ENCODE measurements at places on chromosomes 6 and 20.
A peak's percentile ranks its signal among the peaks of the same experiment; 100 is the strongest.

DNA sequence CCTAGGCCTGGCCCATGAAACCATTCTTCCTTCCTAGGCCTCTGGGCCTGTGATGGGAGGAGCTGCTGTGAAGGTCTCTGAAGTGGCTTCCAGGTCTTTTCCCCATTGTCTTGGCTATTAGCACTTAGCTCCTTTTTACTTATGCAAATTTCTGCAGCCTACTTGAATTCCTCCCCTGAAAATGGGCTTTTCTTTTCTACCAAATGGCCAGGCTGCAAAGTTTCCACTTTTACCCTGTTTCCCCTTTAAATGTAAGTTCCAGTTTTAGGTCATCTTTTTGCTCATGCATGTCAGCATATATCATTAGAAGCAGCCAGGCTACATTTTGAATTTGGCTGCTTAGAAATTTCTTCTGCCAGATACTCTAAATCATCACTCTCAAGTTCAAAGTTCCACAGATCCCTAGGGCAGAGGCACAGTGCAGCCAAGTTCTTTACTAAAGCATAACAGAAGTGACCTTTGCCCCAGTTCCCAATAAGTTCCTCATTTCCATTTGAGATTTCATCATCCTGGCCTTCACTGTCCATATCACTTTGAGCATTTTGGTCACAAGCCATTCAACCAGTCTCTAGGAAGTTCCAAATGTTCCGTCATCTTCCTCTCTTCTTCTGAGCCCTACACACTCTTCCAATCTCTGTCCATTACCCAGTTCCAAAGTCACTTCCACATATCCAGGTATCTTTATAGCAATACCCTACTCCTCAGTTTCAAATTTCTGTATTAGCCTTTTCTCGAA, 71.9 kb downstream of the TBC1D7 start:
- no peak for DNase-seq

DNA sequence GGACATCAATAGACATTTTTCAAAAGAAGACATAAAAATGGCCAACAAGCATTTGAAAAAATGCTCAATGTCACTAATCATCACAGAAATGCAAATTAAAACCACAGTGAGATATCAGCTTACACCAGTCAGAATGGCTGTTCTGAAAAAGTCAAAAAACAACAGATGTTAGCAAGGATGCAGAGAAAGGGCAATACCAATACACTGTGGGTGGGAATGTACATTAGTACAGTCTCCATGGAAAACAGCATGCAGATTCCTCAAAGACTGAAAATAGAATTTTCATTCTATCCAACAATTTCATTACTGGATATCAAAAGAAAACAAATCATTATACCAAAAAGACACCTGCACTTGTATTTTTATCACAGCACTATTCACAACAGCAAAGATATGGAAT, 85.3 kb downstream of the DCDC2 start:
- DNase-seq = no peak

DNA sequence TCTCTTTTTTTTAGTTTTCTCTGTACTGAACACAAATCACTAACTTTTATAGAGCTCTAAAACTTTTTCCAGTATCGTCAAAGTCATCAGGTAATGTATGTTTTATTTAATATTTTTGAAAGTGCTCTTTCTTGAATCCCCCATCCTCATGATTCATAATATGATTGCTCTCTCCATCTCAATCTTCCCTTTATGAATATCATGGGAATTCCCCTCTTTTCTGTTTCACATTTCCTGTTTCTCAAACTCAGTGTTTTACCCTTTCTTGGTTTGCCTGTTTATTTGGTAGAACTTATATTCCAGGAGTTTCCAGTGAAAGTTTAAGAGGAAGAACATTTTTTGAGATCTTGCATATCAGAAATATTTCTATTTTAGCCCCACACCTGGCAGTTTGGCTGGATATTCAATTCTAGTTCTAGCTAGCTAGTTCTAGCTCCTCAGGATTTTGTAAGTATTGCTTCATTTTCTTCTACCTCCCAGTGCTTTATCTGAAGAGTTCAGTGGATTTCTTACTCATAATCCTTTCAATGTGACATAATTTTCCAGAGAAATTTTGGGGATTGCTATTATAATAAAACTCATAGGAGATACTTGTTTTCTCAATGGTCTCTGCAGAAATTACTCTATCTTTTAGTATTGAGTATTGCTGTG, 6.1 kb upstream of the C6orf58 start:
- no peak for DNase-seq

DNA sequence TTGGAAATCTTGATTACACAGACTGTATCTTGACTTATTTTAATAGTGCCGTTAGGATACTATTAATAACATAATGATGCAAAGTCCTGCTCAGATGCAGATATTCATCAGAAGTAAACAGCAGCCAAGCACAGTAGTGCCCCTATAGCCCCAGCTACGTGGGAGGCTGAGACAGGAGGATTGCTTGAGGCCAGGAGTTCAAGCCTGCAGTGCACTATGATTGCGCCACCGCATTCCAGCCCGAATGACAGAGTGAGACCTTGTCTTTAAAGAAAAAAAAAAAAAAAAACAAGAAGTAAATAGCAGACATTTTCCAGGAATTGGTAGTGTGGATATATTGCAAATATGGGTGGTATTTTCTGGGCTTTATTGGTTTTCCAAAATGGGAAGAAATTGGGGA, 61.8 kb downstream of the TULP4 start:
- DNase-seq = no peak

DNA sequence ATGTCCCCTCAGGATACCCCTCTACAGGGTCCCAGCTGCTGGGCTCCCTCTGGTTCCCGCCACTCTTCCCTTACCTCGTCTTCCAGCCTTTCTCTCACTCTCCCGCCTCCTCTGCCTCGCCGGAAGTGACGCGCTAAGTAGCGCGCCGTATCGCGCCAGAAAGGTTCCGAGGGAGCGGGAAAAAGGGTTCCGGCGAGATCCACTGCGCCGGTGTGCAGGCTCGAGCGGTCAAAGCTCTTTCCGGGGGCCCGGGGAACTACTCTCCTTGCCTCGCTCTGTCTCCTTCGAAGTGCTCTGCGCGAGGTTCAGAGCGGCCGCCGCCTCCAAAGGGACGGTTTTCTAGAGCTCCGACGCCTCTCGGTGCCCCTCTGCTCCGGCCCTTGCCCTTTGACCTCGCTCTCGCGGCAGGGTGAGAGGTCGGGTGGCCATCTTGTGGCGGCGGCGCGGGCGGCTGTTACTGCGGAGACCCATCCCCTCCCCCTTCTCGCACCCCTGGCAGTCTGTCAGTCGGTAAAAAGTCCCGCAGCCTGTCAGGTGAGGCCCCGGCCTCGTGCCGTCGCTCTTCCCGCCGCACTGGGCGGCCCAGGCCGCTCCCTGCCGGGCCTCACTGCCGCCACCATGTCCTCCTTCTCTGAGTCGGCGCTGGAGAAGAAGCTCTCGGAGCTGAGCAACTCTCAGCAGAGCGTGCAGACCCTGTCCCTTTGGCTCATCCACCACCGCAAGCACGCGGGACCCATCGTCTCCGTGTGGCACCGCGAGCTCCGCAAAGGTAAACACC, at the start of the genes RPRD1B and TTI1:
Gene RPRD1B (plus strand): TSS at position 417 of the 778 bp plus-strand sequence. CDS start 202 bp downstream, at position 619.
Gene TTI1 (minus strand): TSS at position 127 of the 778 bp plus-strand sequence. CDS start 19,640 bp downstream, outside the sequence.
- DNase-seq = peak; percentile 91

DNA sequence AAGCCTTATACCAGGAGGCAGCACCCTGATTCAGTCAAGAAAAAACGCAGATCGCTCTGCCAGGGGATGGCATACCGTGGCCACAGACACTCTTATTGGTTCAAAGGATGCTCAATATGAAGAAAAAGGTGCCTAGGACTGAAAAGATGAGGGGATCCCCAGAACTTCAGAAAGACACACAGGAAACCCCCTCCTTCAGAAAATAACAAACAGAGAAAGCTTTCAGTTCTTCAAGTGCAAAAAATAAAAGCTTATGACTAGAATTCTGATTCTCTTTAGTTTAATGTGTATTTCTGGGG, 17.7 kb upstream of the MYB start:
- no peak for DNase-seq

GRCh38 chr6:19827247-19827646, 9.9 kb upstream of the ID4 start:
- DNase-seq = no peak

DNA sequence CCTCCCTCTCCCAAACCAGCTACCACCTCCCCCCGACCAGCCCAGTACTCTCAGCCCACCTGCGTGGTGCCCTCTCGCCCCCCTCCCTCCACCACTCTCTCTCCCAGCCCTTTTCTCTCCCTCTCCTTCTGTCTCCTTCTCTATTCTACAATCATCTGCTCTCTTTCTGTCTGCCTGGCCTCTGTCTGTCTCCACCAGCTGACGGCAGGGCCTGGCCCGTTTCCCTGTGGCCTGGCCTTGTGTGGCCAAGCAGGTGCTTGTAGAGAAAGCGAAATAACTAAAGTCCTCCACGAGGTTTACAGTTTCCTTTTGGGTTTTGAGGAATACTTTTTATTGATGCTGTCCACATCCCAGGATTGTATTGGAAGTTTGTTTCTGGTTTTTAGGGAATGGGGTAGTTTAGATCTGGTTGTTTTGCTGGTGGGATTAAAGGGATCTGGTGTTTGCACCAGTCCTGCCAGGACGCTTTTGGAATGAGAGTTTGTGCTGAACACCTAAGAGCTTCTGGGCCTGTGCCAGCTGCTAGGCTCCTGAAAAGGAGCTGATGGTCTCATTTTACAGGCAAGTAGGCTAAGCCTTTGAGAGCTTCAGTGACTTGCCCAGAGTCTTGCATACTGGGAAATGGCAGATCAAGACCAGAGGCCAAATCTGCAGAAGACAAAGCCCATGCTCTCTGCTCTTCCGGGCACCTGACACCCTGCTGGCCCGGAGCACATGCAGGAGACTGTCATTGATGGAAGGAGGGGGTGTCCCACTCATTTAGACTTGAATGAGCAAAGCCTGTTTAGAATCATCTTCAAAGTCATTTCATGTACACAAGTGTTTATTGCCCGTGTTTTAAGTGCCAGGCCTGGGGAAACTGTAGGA, 161.7 kb downstream of the SYCP2 start:
- no peak for DNase-seq

DNA sequence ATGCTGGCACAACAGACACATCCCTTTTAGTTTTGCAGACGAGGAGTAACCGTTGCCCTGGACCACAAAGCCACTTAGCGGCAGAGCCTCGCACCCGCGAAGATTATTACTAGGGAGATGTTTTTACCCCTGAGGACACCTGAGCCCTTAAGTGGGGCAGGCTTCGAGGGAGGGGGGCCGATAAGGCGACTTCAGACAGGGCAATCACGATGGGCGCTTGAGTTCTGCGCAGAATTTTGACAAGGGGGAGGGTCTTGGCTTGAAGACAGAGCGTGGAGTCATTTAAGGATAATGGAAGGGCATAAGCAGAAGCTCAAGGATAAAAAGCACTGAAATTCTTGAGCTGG, 650 bp upstream of the TTK start:
- DNase-seq = no peak

- no peak for DNase-seq
Observed at GRCh38 chr6:3849681-3850450, 693 bp downstream of the FAM50B start.

- peak; percentile 49 for DNase-seq
Observed at GRCh38 chr6:53530346-53530745, 14.6 kb downstream of the GCLC start.

- DNase-seq = no peak
Observed at GRCh38 chr6:19755181-19755580, 82.0 kb upstream of the ID4 start.

DNA sequence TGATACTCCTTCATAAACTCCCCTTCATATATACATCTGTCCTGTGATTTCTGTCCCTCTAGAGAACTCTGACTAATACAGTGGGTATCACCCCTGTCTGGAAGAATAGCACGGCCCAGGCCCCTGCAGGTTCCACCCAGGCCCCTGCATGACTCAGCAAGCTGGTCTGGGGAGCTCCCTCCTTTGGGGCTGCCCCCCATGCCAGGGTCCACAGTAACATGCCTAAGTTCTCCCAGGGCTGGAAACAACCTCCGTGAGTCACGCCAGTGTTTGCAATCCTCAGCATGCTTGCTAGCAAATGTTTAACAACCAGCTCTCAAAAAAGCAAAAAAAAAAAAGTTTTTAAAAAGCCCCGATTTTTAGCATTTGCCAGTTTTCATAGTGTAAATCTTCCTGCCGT, 134.3 kb upstream of the CDH4 start:
- no peak for DNase-seq

DNA sequence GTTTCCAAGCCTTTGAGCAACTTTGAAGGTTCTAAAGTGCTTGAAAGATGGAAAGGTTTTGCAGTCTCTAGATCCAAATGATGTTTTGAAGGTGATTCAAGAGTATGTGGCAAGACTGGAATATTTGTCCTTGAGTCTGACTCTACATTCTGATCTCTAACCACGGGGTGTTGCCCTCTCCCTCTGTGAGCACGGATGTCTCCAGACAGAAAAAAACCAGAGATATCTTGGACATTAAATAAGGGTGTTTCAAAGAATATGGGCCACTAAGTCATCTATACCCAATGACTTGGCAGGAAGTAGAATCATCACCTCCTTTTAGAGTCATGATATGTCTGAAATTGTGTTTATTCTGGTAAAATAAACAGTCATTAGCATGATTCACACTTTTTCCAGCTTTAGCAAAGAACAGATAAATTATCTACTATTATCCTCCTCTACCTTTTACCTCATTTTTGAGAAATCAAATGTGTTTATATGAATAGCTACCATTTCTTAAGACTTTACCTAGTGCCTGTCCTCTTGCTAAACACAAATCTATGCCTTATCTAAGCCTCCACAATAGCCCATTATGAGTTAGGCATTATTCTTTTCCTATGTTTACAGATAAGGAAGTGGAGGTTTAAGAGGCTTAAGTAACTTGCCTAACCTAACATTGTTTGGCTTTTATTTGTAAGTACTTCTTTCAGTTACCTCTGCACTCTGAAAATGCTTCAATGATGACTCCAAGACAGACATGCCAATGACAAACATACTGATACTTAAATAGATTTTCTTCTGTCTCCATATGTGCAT, 384.4 kb downstream of the BMP2 start:
- DNase-seq = no peak

DNA sequence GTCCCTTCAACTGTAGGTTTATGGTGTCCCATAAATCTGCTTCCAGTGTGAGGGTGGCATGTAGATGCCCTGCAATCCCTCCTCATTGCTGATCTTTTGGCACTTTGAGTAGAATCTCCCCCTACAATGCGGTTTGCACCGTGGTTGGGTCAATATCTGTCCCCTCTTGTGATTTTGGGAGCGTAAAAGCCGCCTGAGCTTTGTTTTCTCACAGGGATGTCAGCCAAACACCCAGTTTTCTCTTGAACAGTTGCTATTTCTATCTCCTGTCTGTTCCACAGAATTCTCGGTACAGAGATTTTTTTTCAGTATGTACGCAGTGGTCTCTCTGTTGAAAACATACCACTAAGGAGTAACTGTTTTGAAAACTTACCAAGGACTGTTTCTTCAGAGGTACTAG, 21.8 kb downstream of the CDS2 start:
- no peak for DNase-seq

DNA sequence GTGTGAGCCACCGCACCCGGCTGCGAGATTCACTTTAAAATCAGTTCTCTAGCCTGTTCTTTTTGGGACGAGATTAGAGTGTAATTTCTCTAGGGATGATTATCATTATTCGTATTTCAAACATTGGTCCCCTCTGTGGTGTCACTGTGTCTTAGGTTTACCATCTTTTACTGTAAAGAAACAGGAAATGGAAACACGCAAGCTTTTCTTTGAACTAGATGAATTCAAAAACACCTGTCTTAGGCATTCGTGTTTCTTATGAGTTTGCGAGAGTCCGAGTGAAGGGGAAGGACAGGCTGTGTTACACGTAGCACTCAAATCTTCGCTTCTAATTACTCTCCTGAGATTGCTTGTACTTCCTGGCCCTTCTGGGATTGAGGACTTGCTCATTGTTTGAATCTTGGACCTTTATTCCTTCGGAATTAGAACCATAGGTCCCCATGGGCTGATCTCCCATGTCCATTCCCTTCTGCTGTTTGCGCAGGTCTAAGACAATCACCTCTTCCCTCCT, 61.6 kb downstream of the PHACTR2 start:
- DNase-seq = no peak

- DNase-seq = peak; percentile 44
Observed at GRCh38 chr20:53750827-53751619, 157.4 kb upstream of the ZNF217 start.

All from HAP-1 (cell line).